Hematopoietic multipotent progenitor cell treated with erythropoietin and hydrocortisone succinate and interleukin-3 and kit ligand, for 6 days (in vitro differentiated cells): ENCODE measurements at places on chromosomes 4 and X.

DNA sequence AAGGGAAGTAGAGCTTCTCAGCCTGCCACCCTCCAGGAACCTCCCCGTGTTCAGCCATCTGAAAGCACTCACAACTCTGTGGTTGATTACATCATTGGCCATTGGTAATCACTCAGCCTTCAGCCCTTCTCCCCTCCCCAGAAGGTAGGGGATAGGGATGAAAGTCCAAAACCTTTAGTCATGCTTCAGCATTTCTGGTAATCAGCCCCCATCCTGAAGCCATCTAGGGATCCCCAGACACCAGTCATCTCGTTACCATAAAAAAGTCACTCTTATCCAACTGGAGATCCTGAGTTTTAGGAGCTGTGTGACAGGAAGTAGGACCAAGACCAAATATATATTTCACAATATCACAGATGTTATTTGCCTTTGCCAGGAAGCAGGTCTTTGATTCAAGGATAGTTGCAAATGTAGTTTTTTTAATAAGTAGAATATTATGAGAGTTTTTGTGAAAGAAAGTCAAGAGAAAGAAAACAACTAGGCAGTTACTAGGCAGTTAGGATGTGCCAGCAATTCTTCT is 364.6 kb upstream of the NOCT start:
- DNase-seq, result peak; percentile 10

- DNase-seq, result no peak
Observed at GRCh38 chr4:13524504-13525243, 19.6 kb downstream of the NKX3-2 start.

DNA sequence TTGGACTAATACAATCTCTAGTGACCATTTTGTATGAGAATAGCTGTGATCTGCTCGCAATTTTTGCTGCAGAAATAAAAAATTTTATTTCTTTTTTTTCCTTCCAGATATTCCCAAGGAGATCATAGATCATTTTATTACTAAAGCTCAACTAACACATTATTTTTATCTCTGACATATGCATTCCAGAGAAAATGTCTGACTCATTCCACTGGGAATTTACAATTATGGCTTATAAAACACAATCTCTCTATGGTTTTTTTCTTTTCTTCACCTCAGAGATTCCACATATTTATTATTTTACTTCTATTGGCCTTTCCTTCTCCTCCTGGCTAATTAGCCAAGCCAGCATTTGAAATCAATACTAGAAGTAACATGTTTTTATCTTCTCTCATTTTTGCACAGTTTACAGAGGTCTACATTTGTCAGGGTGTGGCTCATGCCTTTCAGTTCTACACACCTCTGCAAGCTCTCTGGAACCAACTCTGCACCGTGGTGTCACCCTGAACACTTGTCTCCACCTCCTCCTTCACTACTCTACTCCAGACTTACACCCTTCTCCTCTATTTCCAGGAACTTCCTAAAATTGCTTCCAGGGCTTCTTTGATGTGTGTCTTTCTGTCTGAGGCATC is 59.8 kb upstream of the GPM6A start:
- DNase-seq, result no peak

- no peak for DNase-seq
Observed at GRCh38 chr4:3223346-3223745, 25.6 kb upstream of the MSANTD1 start.

DNA sequence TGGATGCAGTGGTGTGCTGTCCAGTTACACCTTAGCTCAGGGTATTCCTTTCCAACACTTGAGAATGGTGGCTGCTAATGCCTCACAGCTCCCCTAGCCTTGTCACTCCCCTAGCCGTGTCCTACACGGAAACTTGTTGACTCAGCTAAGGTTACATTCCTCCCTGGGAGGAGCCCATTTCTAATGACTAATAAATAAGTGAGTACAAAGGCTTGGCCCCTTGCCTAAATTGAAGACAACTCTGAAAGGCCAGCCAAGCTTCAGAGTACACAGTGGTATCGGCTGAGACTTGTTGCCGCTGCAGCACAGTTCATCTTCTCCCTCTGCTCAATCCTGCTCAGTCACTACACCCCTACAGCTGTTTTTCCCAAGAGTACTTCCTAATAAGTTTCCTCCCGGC is 21.2 kb upstream of the SLC25A31 start:
- DNase-seq, result peak; percentile 3

DNA sequence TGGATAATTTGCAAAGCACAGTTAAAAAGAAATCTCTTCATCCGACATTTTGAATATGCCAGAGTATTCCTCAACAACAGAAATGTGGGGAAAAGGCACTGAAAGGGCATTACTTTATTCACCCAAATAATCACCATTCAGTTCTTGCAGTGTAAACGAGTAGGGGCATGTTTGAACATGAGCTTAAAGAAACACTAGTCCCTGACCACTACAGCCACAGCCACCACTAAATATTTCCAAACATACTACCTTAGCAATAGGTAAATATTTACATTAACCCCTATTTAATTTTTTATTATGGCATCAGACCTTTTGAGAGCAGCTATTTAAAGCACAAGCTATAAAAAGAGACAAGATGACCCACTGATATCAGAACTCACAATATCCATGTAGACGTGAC is 27.6 kb downstream of the MCF2 start:
- DNase-seq, result no peak

GRCh38 chr4:24456431-24456830 is 127.9 kb downstream of the DHX15 start:
- DNase-seq, result no peak

- no peak for DNase-seq
Observed at GRCh38 chr4:134544303-134544770, 342.7 kb upstream of the PABPC4L start.
